CD4-positive, alpha-beta memory T cell (primary cell): ENCODE measurements at places on chromosomes 1 and 21. TPM values are rescaled to one million over a fixed set of nuclear protein-coding genes. Genes with fewer than 3 reads are reported as not detected.
A peak's percentile ranks its signal among the peaks of the same experiment; 100 is the strongest.

GRCh38 chr1:201648907-201649721, 110.2 kb downstream of the NAV1 start:
- H3K27ac ChIP-seq: no peak overlapping the region
- no peak for DNase-seq
- H3K4me1 ChIP-seq: no peaks in the 10 kb centered on the region
- H3K36me3 ChIP-seq: no peaks in the 10 kb centered on the region
- no peak overlapping the region for H3K4me3 ChIP-seq

- H3K27ac ChIP-seq: no peak overlapping the region
- no peaks in the 10 kb centered on the region for H3K36me3 ChIP-seq
- no peaks in the 10 kb centered on the region for H3K27me3 ChIP-seq
- no peaks in the 10 kb centered on the region for H3K4me1 ChIP-seq
- no peak for DNase-seq
- H3K4me3 ChIP-seq: no peak overlapping the region
Measured at GRCh38 chr21:45040739-45041138, 33.6 kb upstream of the ADARB1 start.

DNA sequence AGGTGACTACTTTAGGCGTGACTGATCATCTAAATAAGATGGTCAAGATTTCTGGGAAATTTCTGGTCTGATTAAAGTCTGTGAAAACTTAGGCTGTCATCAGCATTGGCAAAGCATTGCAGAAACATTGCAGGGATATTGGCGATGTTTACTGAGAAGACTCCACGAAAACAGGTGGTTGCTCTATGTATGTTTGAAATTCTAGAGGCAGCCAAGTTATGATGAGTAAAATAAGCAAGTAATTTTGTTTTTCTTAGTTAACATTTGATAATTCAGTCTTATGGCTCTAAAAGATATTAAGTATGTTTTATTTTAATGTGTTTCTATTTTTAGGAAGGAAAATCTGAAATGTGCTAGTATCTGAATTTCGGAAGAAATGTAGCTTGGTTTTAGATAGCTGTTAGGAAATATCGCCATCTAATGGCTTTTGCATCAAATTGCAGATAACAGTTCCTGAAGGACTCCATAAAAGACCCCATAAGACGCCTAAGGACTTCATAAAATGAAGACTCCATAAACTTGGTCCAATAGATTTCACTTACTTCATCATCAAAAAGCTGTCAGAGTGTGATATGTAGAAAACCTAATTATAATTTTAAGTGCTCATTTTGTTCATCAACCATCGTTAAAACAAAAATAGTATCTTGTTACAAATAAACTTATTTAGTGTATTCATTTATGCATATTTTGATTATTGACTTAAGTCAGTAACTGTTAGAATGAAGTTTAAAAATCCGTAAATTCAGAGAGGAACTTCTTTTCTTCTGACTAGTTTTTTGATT, 344.6 kb downstream of the RYR2 start:
- no peak overlapping the region for H3K27ac ChIP-seq
- no peaks in the 10 kb centered on the region for H3K36me3 ChIP-seq
- H3K4me3 ChIP-seq: no peak overlapping the region
- DNase-seq: no peak
- no peaks in the 10 kb centered on the region for H3K27me3 ChIP-seq

- peak; percentile 17 for DNase-seq
- H3K27ac ChIP-seq: no peak overlapping the region
- no peaks in the 10 kb centered on the region for H3K27me3 ChIP-seq
- H3K36me3 ChIP-seq: no peaks in the 10 kb centered on the region
- peaks cover 31% of the 10 kb centered on the region for H3K4me1 ChIP-seq
Measured at GRCh38 chr1:98854137-98854536, 150.5 kb downstream of the PLPPR5 start.

GRCh38 chr1:24934310-24935195, 4.5 kb upstream of the RUNX3 start:
- H3K4me1 ChIP-seq: peaks cover 40% of the 10 kb centered on the region
- no peaks in the 10 kb centered on the region for H3K27me3 ChIP-seq
- H3K27ac ChIP-seq: no peak overlapping the region
- no peak overlapping the region for H3K4me3 ChIP-seq

DNA sequence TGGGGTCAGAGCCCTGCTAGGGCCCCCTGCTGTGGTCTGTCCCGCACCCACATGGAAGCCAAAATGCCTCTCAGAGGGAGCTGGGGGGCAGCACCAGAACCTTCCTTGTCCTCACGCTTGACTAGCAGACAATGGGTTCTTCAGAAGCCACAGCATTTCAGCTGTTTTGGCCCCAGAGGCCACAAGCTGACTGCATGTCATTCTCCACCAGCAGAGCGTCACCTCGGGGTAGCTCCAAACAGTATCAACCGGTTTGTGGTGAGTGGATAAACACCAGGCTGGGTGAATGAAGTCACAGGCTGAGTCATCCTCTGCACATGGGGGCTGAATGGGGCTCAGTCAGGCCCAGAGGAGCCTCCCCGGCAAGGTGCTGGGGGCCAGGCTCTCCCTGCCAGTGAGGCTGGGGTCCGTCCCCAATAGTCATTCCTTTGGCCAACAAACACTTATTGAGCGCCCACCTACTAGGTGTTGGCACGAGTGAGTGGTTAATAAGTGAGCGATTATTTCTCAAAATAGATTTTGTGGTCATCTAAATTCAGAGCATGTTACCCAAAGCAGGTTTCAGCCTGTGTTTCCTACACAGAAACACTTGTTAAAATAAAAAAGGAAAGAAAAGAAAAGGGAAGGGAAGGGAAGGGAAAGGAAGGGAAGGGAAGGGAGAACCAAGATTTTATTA, 9.1 kb downstream of the OLIG1 start:
- no peaks in the 10 kb centered on the region for H3K36me3 ChIP-seq
- H3K4me1 ChIP-seq: no peaks in the 10 kb centered on the region
- DNase-seq: no peak
- H3K27me3 ChIP-seq: peaks cover 6% of the 10 kb centered on the region
- no peak overlapping the region for H3K4me3 ChIP-seq
- H3K27ac ChIP-seq: no peak overlapping the region

DNA sequence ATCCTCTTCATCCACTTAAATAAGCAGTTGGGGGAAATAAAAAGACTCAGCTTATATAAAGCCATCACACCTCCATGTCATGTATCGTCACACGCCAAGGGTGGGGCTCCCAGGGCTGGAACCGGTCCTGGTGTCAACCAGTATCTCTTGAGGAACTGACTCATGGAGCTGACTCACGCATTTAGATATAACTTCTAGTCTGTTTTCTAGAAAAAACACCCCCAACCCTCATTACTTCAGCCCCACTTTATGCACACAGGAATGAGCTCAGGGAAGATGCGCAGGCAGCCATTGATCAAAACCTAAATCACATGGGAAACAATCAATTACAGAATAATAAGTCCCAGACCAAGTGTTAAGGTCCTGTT, 6.9 kb upstream of the IL22RA1 start:
- no peak for DNase-seq
- no peaks in the 10 kb centered on the region for H3K27me3 ChIP-seq
- no peaks in the 10 kb centered on the region for H3K36me3 ChIP-seq
- no peak overlapping the region for H3K4me3 ChIP-seq

DNA sequence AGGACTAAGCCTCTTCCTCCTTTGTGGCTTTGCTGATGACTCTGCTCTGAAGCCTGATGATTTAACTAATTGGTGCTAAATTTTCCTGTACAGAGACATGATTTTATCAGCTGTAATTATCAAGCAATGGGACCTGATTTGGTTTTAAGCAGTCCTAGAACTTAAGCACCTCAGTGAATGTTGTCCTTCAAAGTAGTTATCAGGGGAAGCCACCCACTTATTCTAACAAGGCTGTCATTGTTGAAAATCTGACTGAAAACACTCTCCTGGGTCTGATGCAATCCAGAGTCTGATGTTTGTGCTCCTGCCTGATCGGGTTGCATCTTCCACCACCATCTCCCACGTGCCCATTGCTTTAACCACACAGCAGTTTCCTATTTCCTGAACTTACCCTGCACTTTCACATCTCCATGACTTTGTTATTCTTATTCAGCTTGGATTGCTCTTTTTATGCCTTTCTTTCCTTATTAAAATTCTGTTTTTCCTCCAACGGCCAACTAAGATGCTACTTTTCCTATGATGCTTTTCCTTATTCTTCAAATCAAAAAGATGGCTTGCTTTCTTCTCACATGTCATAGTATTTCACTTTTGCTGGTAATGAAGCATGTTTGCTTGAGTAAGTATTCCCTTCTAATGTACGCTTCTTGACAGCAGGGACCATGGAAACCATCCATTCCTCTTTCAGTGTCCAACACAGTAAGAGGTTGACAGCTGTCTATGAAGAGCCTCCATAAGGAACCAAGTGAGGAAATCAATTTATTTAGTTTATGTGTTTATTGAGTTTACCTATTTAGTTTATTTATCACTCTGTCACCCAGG, 55.0 kb downstream of the S1PR1 start:
- no peaks in the 10 kb centered on the region for H3K36me3 ChIP-seq
- peak overlapping the region; percentile 5 for H3K4me3 ChIP-seq
- peaks cover 77% of the 10 kb centered on the region for H3K4me1 ChIP-seq
- no peaks in the 10 kb centered on the region for H3K27me3 ChIP-seq
- DNase-seq: peak; percentile 48

GRCh38 chr1:204213668-204214662, at the start of gene GOLT1A:
TSS of gene GOLT1A (minus strand) at chr1:204213988. CDS start at chr1:204213906, 82 bp downstream.
- H3K36me3 ChIP-seq: no peaks in the 10 kb centered on the region
- no peak within 1 kb of the TSS for H3K4me3 ChIP-seq
- no peaks in the 10 kb centered on the region for H3K27me3 ChIP-seq

GRCh38 chr1:159964144-159964543, 10.1 kb upstream of the SLAMF9 start:
- H3K27me3 ChIP-seq: no peaks in the 10 kb centered on the region
- H3K4me1 ChIP-seq: no peaks in the 10 kb centered on the region
- no peak overlapping the region for H3K4me3 ChIP-seq
- H3K27ac ChIP-seq: no peak overlapping the region
- no peak for DNase-seq

DNA sequence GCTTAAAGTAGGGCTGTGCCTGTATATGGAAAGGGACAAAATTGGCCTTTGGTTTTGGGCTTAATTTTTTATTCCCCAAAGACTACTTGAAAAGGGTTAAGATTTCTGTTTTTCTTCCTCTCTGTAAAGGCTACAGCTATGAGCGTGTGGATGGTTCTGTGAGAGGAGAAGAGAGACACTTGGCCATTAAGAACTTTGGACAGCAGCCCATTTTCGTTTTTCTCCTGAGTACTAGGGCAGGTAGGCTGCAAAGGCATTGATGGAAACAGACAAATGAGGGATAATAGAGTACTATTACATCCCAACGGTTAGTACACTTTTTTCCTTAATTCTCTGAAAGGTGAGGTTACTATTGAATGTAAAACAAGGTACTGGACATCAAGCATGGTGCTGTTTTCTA, 29.6 kb downstream of the CHD1L start:
- H3K27me3 ChIP-seq: no peaks in the 10 kb centered on the region
- no peak overlapping the region for H3K4me3 ChIP-seq
- no peaks in the 10 kb centered on the region for H3K4me1 ChIP-seq
- H3K27ac ChIP-seq: no peak overlapping the region

DNA sequence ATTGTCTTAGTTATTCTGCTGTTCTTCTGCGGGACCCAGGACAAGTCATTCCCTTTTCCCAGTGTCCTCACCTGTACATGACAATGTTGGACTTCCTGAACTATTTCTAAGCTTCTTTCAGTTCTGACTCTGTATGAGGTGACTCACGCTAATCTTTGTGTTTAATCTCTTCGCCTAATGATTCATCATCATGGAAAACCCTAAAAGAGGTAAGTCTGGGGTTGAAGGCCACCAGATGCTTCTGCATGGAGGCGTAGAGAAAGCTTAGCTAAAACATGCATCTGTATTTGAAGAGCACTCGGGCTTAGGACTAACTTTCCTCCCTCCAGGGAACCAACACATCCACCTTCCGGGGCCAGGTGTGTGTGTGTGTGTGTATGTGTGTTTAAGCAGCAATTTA, 7.4 kb downstream of the SPRR5 start:
- no peaks in the 10 kb centered on the region for H3K36me3 ChIP-seq
- no peak for DNase-seq

- no peak overlapping the region for H3K4me3 ChIP-seq
- no peaks in the 10 kb centered on the region for H3K36me3 ChIP-seq
- H3K4me1 ChIP-seq: no peaks in the 10 kb centered on the region
Measured at GRCh38 chr1:58848818-58849411, 65.1 kb upstream of the JUN start.

- no peaks in the 10 kb centered on the region for H3K36me3 ChIP-seq
- H3K4me3 ChIP-seq: no peak overlapping the region
- DNase-seq: no peak
- H3K27ac ChIP-seq: no peak overlapping the region
Measured at GRCh38 chr1:92466683-92467352, 19.9 kb downstream of the GFI1 start.

- no peak for DNase-seq
- H3K27me3 ChIP-seq: peaks cover 3% of the 10 kb centered on the region
- peaks cover 18% of the 10 kb centered on the region for H3K4me1 ChIP-seq
- no peak overlapping the region for H3K27ac ChIP-seq
- no peaks in the 10 kb centered on the region for H3K36me3 ChIP-seq
- no peak overlapping the region for H3K4me3 ChIP-seq
Measured at GRCh38 chr1:31717341-31717740, 13.5 kb upstream of the COL16A1 start.

DNA sequence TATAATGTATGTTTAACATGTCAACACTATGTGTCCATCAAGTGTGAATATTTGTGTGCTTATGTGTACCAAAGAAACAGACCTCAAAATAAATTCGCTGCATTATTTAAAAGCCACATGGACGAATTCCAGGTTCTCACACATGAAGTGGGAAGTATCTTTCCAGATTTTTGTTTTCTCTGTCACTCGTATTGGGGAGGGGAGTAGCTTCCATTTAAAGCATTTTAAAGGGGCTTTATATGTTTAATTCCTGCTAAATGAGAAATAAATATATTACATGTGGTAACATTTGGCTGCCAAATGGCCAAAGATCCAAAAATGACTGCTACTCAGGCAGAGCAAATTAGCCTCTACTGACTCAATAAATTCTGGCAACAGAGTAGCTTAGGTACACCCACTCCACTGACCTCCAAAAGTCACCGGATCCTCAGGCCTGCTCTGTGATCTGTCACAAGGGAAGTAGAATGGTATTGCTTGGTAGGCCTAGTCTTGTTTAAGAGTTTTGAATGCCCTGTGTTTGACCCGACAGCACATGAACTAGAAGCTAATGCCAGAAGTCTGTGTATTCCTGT, 178.1 kb downstream of the ZP4 start:
- H3K27ac ChIP-seq: no peak overlapping the region
- no peaks in the 10 kb centered on the region for H3K4me1 ChIP-seq
- H3K27me3 ChIP-seq: no peaks in the 10 kb centered on the region
- no peaks in the 10 kb centered on the region for H3K36me3 ChIP-seq
- no peak overlapping the region for H3K4me3 ChIP-seq

The SLC45A3 gene
- polyA plus RNA-seq: not detected

The PADI4 gene
- polyA plus RNA-seq: 0.08 TPM

The SLC5A3 gene
- 0.68 TPM for polyA plus RNA-seq

The RAB7B gene
- not detected for polyA plus RNA-seq

The AZIN2 gene
- 6.7 TPM for polyA plus RNA-seq

The GCLM gene
- 32.8 TPM for polyA plus RNA-seq

The OLFM3 gene
- polyA plus RNA-seq: not detected

The ESRRG gene
- not detected for polyA plus RNA-seq

The KRTAP12-2 gene
- polyA plus RNA-seq: not detected

The RNF186 gene
- polyA plus RNA-seq: not detected

The CR1 gene
- polyA plus RNA-seq: 9.3 TPM

The FAM72C gene
- not detected for polyA plus RNA-seq

The KRTAP21-2 gene
- polyA plus RNA-seq: not detected

The CACNA1S gene
- polyA plus RNA-seq: not detected
